ENCODE measurements at places on chromosomes 5 and 9.
A peak's percentile ranks its signal among the peaks of the same experiment; 100 is the strongest.

DNA sequence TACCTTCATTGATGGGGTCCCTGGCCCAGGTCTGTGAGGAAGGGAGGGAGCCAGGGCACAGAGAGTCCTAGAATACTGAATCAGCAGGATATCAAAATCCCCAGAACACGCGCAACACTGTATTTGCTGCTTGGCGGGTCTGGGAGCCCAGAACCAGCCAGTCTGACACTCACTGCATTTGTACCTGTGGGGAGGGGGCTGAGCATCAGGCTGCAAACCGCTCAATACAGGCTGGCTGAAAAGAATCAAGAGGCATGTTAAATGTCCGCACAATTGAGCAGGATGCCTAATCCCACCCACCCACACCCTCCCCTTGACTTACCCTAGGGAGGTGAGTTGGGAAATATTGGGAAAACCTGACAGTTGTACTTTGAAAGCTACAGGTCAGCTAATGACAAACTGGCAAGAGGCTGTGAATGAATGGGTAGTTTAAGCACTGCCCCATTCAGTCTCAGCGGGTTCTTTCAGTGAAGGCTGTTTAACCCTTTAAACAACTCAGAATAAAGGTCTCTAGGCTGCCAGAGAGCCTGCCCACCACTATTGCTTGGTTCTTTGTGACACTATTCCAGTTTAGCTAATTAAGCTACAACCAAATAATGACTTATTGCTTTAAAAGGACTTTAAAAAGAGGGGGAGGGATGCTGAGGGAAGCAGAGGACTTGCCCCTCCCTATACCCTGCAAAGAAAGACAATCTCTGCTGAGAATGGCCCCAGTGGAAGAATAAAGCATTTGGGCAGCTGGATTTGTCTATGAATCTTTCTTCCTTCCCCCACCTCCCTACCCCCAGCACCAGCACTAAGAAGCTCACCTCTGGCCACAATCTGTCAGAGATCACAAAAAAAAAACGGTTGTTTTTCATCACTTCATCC lies 5.0 kb downstream of the SPRY4 start:
- no peak for DNase-seq

- no peak for DNase-seq
Observed at GRCh38 chr5:111326551-111326950, 102.4 kb downstream of the CAMK4 start.

DNA sequence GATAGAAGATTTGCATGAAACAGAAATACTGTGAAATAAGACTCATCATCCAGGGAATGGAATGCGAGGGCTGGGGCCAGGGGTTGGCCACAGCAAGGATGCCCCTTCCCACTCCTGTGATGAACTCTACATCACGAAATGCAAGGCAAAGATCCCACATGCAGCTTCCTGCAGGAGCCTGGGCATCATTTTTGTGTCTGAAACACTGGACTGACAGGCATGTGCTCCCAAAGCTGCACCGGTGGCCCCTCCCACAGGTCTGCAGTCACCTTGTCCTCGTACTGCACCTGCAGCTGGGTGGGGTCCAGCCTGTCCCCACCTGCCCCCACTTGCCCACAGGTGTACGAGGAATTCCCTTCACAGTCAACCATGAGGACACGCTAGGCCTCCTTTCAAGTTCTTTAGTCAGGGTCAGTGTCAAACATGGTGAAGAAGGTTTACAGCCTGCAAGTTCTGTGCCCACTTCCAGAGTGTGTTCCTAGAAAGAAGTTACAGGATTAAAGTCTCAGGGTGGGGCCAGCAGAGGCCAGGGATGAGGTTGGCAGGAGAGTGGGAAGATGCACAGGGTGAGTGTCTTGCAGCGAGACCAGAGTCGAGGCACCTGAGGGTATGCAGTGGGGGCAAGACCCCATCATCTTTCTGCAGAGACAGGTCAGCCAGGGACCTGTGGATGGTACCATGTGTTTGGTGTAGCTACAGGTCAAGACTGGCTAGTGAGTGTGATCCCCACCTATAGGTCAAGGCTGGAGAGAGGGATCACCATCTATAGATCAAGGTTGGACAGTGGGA lies 155.0 kb upstream of the IRX2 start:
- DNase-seq, result no peak

- DNase-seq, result no peak
Observed at GRCh38 chr9:93505541-93506132, 52.3 kb upstream of the FAM120AOS start.

DNA sequence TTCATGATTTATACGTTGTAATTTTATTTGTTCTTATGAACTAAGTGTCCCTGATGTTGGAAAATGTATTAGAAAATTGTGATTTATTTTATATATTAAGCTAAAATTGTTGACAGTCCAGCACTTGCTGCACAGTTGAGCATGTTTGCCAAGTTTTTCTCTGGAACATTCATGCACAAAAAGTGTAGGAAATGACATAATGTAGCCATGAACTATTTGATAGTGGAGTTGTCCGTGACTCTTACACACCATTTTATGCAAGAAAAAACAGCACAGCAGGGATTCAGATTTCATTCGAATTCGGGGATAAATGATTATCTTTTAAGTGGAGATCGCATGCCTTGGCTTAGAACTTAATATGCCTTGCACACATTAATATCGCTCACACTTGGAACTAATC lies 708.6 kb upstream of the WWC1 start:
- DNase-seq, result no peak

DNA sequence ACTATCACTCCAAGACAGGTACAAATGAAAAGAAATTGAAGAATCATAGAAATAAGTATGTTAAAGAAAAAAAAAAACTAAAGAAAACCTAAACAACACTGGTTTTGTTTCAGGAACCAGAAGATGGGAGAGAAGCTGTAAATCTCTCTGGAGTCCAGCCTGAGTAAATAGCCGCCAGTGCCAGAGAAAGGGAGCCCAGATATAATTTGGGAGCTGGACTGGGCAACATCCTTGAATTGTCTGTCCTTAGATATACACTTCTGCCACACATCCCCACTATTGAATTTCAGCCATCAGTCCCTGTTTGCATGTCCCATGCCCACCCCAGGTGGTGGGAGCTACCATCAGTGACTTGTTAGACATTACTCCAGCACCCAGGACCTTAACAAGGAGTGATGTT lies 979.6 kb downstream of the DTWD2 start:
- no peak for DNase-seq

DNA sequence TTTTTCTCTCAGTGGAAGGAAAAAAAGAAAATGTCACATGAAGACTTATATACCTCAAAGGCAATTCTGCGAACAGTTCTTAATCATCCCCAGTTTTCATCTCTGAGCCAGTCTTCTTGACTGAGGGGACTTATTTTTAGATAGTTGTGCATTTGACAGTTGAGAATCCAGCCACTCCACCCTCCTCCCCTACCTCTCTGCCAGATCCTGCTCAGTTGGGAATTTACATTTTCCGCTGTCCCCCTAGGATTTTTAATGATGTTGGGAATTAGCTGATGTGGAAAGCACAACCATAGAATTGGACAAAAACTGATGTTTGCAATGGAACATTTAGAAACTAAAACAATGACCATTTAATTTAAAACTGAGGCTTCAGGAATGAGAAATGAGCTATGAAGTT lies 194.3 kb upstream of the PIK3R1 start:
- no peak for DNase-seq

DNA sequence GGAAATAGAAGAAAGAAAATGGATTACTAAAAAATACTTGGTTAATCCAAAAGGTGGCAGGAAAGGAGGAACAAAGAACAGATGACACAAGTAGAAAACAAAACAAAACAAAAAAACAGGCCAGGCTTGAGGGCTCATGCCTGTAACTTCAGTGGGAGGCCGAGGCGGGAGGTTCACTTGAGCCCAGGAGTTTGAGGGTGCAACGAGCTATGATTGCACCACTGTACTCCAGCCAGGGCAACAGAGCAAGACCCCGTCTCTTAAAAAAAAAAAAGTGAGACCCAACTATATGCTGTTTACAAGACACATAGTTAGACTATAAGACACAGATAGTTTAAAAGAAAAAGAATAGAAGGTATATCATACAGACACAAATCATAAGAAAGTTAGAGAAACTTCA lies 59.5 kb downstream of the AK8 start:
- DNase-seq, result no peak

- DNase-seq, result peak; percentile 44
Observed at GRCh38 chr9:109455391-109455790, 42.7 kb downstream of the PTPN3 start.

DNA sequence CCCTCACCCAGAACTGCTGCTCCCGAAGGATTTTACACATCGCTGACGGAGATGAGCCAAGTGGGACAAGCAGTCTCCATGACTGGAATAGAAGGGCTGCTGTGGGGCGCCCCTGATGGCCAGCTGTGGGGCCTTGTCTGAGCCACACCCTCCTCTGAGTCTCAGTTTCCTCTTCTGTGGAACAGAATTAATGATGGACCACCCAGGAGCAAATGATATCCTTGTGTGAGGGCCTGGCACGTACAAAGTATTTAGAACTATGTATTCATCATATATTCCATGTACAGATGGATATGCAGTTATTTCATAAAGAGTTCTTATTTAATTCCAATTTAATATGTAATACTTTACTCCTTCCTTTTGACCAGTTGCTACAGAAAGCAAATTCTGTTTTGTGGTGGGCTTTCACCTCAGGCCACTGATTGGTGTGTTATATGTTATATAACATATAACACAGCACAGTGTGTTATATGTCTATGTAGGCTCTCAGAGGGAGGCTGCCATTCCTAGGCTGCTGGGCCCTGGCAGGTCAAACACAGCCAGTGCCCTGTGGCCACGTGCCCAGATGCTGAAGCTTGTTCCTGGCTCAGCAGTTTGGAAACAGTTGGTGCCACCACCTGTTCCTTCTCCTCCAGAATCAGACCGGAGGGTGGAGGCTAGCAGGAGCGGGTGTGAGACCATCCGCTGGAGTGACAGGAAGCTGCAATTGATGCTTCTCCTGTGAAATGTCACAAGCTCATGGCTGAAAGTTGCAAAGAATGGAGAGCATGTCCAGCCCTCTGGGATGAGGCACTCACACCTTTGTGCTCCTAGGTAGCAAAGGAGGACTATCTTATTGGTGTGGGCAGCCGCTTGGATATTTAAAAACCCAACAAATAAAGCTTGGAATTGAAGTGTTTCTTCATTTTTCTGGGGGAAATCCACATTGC lies 4.4 kb upstream of the FGD3 start:
- DNase-seq, result no peak

- DNase-seq, result peak; percentile 11
Observed at GRCh38 chr5:40288800-40289485, 390.8 kb upstream of the PTGER4 start.

DNA sequence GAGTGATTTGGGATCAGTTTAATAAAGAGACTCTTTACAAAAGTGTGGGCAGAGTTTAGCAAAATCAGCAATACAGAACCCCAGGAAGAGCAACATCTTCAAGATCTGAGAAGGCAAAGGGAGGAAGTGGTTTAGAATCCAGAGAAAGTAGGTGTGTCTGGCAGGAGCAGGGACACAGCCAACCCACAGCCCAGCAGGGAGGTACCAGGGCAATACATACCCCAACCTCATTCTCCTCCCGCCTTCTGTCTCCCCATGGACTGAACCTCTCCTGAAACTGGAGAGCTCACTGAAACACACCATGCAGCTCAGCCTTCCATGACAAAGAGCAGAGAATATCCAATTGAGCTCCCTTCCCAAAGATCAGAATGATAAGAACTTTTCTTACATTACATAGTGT lies 283.4 kb downstream of the PRELID2 start:
- no peak for DNase-seq

GRCh38 chr5:19928562-19929421 lies 59.2 kb downstream of the CDH18 start:
- DNase-seq, result no peak

DNA sequence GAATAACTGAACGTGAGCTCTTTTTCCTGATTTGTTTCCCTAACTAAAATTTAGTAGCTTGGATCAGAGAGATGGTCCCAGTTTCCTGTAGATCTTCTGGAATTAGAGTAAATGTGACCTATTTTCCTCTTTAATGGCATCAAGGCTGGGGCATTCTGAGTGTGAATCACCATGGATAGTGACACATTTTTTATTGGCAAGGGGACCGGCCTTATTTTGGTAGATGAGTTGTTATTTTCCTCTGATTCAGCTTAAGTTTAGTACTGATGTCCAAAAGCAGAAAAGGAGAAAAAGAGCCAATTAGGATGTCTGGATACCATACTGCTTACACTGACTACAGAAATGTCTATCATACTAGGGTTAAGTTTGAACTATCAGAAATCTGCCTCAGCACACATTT lies 68.1 kb downstream of the RNF38 start:
- DNase-seq, result no peak

- DNase-seq, result no peak
Observed at GRCh38 chr9:136882109-136882946, 4.0 kb upstream of the TRAF2 start.

GRCh38 chr5:153373130-153373498 lies 117.4 kb upstream of the GRIA1 start:
- DNase-seq, result no peak

DNA sequence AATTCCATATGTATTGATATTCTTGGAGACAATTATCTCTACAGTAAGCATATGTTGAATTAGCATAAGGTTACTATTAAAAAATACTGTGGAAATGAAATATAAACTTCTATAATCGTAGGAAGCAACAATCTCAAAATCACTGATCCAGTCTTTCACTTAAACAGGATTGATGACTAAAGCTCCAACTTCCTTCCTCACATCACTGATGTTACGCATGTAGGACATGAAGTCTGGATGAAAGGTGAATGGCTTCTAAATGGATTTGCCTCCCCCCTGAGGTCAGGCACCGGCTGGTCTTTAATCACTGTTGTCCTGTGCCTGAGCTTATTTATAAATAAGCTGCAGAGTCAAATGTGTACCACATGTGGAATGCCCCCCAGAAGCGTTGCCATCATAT lies 157.1 kb upstream of the NFIB start:
- no peak for DNase-seq

DNA sequence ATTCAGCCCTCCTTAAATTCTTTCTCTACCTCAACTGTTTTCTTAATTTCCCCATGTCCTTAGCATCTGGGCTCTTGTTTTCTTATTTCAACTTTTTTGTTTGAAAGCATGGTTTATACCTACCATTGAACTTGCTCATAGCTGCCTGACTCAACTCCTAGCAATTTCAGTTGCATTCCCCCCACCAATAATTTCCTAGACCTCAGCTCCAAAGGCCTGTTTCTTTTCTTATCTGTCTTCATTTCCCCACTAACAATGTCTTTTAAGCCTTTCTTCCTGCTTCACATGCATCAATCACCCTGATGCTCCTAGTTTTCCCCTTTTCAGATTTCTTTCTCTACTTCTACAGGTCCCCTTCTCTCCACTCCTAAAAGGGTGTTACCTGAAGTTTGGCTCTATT lies 129.7 kb upstream of the PDE4D start:
- DNase-seq, result no peak

DNA sequence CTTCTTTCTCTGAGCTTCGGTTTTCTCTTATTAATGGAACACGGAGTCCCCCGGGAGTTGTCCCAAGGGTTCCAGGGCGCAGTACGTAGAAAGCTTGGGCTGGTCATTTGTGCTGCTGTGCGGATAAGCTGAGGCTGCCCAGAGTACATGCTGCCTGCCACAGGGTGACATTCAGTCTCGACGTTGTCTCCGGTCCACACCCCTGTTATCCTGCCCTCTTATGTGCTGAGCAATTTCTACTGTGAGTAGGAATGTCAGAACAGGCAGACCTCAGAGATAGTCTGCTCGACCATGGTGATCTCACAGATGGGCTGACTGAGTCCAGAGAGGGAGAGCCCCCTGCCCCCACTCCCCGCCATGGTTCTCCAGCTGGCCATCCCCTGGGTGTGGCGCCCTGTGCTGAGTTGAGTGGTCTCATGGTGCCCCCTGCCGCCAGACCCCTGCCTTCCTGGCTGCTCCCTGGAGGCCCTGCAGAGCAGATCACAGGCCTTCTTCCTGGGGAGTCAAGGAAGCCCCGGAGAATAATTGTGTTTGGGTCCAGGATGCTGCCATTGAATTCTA lies 124.0 kb downstream of the RGS3 start:
- peak; percentile 74 for DNase-seq
